GM23338 (cell line): ENCODE measurements at places on chromosomes 16 and 17.

- DNase-seq, result peak; percentile 64
Observed at GRCh38 chr16:89925596-89926079, 2.5 kb downstream of the TUBB3 start.

DNA sequence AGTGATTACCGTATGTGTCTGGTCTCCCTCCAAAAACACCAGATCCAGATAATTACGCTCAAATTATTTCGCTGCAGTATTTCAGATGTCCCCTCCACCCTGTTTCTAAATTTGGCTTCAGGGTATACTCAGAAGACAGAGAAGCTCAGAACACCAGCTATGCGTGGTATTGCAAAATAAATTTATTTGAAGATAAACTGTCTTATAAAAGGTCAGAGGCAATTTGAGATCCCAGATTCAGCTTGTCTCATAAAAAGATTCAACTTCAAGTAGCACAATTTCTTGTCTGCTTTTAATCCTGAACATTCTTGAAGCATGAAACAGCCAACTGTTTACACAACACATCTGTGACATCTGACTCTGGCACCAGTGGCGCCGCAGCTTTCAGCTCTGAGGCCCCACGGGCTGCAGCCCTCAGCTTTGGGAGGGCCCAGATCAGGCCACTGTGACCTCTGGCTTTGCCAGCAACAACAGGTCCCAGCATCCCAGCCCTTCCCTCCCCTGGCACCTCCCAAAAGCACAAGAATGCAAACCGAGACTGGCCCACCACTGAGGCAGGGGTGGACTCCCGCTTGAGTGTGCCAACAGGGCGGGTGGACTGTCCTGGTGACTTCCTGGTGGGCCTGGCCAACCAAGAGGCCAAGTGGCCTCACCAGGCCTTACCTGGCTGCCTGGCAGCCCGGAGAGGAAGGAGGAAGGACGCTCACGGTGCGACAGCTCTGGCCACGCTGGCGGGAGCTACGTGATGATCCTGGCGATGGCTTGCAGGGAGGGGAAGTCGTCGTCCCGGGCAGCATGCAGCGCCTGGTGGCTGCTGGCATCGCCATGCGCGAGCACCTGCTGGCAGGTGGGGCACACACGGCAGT, 8.0 kb downstream of the SYNGR3 start:
- no peak for DNase-seq

DNA sequence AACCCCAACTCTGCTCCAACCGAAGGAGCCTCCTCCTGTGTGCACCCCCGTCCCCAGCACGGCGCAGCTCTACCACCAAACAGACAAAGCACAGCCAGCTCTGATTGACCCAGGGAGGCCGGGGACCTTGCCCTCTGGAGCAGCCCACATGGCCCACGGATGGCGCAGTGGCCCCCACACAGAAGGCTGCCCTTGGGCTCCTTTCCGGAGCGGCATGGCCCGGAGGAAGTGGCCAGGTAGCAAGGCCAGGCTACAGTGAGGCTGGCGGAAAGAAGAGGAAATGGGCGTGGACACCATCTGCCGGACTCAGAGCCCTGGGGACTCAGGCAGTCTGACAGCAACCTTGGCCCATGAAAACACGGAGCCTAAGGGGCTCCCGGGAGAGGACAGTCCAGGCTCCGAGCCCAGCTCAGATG, 19.9 kb upstream of the ZC3H18 start:
- DNase-seq, result no peak

GRCh38 chr17:50889528-50890118, 23.5 kb upstream of the TOB1 start:
- no peak for DNase-seq

GRCh38 chr17:81837641-81838040, 2.8 kb upstream of the PPP1R27 start:
- DNase-seq, result no peak

DNA sequence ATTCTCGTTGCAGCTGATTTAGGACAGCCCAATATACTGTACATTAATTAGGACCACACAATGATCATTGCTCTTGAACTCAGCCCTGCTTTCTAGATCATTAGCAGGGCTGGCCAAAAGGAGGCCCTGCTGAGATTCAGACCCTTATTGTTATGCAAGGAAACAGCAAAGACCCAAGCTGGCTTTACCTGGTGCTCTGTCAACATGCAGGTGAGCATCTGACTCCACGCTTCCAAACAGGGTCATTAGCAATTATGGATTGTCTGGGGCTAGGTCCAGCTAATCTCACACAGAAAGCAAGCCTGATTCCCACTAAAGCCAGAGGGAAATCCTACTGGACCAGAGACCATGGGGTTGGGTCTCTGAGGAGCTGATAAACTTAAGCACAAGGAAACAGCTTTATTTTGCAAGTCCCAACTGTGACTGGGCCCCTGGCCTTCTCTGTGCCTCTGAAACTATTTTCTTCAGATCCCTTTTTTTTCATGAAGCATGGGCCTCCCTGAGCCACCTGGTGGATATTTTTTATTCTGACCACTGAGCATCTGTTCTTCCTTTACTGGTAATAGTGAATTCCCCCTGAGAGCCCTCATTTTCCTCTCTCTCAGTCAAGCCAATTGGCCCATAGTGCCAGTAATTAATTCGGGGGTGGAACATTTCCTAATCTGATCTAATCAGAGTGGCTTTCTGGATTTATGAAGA, 236.1 kb downstream of the GRIN2A start:
- peak; percentile 51 for DNase-seq
